Fibroblast of skin of right quadriceps (primary cell): ENCODE measurements at places on chromosomes 16 and 17.

DNA sequence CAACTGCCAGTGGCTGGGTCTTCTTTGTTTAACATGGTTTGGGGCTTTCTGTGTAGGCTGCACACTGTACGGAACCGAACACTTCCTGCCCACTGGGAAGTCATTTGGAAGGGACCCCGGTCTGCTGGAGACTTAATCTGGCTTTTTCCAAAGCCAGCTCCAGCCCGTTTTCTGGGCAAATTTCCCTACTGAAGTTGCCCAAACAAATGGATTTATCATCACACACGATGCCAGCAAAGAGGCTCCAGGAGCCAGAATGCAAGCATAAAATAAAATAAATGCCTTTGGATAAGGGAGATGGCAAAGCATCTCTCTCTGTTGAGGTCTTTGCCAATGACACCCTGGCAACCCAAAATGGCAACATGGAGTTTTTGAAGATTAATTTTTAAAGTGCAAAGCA, 259.9 kb upstream of the IRX3 start:
- no peak for DNase-seq

DNA sequence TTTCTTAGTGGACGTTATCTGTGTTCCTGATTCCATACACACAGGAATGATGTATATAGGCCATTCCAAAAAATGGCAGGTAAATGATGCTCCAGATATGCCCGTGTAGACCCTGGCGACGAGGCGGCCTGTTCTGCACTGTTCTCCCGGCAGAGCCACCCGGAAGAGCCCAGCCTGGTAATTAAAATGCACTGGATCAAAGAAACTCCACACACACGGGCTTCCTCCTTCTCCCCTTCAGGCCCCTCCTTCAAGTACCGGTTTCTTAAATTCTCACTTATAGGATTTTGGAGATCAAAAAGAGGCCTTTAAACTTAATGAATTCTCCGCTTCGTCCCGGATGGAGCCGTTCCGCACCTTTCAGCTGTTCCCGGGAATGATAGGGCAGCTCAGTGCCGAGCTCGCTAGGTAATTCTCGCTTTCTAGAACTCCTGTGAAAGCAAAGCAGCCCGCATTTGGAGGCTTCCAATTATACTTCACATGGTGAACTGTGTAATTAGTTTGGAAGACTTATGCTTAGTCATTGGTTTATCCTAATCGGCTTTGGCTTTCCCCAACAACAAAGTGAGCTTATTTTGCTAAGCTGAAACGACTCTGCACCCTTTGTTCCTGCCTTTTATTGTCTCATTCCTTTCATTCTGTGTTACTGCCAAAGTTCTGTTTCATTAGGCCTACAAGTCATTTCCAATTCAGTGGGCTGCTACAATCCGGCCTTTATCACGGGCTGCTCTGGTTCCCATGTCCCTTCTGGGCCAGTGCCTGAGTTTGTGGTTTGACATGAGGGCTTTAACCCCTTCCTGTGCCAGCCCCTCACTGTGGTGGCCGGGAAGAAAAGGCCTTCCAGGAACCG, 150.0 kb downstream of the MSI2 start:
- no peak for DNase-seq

DNA sequence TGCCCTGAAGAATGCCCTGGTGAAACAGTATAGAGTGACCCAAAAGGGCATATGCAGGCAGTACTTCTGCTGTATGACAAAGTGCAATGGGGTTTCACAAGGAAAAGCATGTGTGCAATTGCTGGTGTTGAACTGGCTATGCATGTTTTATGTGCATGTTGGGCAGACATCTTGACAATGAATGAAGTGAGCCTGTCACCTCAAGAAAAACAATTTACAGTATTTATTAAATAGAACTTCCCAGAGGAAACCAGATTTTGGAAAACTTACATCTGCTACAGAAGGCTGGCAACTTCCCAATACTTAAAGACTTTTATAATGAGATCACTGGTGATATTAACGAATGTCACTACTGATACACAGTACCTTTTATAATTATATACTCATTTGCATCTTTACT, 30.6 kb downstream of the C17orf67 start:
- no peak for DNase-seq

DNA sequence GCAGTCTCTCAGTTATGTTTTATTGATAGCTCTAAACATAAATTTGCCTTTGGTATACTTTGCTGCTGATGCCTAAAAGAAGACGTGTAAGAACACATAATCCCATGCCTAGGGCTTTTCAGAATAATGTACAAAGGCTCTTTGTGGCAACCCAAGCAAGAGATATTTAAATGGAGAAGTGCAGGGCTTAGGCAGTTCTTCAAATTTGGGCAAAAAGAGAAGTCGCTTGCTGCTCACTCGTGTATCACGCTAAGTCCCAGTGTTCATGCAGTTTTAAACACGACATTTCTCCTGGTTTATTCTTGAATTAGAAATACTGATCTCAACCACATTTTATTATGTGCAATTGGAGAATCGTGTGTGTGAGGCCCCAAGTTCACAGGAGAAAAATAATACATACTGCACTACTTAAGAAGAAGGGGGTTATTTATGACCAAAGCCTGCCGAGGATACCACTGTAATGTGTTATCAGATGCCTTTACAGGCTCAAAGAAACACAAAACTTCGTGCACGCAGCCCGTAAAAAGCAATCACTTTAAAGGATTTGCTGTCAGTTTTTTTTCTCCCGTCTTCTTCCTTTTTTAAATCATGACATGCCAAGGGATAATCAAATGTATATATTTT, 22.5 kb upstream of the IRX6 start:
- DNase-seq: peak; percentile 9

DNA sequence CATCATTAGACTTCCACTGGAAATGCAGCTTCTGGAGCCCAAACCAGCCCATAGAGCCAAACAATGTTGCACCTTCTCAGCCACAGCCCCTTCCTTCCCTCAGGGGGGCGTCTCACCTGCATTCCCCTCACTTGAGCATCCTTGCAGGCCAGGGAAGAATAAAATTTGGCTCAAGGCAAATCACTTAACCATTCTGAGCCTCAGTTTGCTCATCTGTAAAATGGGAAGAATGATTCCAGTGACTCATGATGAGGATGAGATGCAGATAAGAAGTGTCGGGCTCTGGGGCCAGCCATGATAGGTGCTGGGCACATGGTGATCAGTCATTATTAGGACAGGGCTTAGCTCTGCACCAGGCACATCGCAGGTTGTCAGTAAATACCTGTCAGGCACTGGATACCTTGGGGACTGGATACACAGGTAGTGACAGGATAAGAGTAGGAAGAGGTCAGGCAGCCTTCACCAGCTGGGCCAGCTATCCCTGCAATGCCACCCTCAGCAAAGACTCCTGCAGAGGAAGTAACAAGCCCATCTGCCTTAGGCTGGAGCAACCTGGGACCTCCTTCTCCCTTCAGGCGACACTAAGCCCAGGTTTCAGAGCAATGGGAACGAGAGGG, 208.0 kb upstream of the TNRC6C start:
- no peak for DNase-seq

GRCh38 chr16:21071741-21072140, 78.9 kb downstream of the DNAH3 start:
- no peak for DNase-seq

GRCh38 chr17:39218906-39219305, 6.8 kb downstream of the STAC2 start:
- DNase-seq: no peak

DNA sequence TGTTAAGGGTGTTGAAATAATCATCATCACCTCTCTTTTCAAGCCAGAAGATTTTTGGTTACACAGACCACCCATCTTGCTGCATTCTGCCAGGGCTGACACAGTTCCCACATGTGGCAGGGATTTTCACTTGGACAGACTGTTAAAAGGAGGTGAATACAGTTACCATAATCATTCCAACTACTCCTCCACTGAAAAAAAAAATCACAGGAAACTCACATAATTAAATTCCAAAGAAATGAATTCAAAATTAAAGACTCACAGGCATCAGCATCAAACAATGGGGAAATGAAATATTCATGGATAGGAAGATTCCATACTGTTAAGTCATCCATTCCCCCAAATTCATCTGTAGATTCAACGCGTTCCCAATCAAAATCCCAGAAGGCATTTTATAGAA, 209.4 kb downstream of the MRTFB start:
- peak; percentile 75 for DNase-seq

DNA sequence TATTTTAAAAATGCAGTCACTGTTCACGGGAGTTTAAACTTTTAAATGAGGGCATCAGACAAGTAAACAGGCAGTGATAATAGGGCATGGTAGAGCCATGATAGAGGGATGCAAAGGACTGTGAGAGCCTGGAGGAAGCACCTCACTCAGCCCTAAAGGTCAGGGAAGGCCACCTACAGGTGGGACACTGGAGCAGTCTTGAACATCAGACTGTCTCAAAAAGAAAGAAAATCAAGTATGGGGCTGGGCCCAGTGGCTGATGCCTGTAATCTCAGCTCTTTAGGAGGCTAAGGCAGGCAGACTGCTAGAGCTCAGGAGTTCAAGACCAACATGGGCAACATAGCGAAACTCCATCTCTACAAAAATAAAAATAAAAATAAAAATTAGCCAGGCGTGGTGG, 31.0 kb upstream of the DHRS7B start:
- DNase-seq: no peak

DNA sequence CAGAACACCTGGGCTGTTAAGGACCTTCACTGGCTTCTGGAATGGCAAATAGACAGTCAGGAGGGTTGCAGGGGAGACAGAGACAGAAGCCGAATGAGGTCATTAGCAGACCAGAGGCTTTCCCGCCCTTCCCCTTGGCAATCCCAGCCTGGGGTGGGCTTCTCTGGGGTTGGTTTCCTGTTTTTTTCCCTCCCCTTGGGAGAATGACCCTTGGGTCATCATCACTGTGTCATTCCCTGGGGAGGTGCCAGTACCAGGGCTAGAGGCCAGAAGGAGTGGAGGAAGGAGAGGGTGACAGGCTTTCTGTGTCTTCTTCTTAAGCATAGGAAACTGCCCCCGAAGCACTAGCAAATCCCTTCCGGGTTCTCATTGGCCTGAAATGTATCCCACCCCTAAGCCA, 42.9 kb upstream of the IL21R start:
- no peak for DNase-seq

DNA sequence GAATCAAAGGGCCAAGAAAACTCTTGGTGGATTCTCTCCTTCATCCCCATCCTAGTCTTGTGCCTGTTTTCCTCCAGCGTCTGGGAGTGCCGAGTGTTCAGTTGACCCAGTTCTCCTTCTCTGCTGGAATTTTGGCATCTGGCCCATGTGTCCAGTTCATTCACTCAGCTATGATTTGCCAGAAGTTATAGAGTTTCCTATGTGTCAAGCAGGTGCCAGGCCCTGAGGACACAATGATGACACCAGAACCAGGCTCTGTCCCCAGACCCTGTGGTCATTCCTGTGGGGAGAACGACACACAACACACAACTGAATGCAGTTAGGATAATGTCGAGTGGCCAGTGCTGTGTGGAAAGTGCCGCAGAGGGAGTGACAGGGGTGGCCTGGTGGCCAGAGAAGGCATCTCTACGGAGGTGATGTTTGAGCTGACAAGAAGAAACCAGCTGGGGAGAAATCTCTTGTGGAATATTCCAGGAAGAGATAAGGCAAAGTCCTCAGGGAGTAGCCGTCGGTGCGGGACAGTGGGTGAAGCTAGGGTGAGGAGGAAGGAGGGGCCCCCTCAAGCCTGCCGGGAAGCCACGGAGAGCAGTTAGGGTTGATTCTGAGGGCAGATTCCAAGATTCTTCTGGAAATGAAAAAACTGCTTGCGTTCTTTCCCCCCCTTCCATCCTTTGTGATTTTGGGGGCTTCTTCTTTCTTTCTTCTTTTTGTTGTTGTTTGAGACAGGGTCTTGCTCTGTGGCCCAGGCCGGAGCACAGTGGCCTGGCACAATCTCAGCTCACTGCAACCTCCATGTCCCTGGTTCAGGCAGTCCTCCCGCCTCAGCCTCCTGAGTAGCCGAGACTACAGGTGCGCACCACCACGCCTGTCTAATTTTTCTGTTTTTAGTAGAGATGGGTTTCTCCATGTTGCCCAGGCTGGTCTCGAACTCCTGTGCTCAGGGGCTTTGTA, 35.8 kb upstream of the IL34 start:
- DNase-seq: no peak

DNA sequence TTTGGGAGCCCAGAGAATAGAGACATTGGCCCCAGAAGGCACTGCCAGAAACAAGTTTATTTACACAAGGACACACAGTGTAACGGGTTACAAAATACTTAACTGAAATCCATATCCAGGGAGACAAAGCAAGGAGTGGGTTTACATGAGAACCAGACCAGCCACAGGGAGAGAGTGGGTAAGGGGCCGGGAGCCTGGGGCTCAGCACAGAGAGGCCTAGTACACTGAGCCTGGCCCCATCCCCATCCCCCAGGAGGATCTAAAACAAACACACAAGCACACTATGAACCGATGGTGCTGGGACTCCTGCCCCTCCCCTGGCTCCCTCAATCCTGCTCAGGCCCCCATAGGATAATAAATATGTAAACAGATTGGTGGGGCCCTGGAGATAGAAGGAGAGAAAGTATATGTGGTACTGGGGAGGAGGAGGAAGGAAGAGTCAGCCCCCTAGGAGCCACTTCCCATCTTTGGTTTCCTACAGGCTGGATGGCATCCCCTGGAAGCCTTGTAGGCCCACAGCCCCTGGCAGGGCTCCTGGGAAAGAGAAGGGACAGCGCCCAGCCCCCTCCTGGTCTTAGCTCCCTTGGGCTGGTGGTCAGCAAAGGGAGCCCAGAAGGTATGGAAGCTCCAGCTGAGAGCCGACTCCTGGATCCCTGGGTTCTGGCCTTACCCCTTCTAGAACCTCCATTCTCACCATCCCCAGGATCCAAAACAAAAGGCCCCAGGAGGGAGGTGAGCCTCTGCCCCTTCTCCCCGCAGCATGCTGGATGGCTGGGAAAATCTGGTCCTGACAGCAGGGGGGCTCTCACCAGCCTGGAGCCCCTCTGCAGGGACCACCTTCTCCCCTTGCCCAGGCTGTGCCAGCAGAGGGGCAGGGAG, 6.4 kb downstream of the G6PC3 start:
- no peak for DNase-seq

DNA sequence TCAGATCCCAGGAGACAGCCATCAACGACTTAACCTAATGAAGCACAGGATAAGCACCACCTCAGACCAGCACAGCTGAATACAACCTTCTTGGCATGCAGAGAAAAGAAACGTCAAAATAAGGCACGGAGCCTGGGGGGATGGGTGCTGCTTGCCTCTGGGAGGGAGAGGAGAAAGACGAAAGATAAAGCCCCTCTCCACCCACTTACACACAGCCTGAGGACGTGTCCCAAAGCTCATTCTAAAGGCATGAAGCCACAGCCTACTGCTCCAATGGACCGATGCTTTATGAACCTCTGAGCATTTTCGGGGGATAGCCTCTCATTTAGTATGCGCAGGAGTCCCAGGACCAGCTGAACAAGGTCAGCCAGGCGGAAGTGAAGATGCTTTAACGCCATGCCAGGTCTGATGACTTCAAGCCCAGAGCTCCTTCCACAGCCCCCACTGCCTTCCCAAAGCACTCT, 31.1 kb downstream of the ST3GAL2 start:
- DNase-seq: no peak

GRCh38 chr16:346587-346986, 5.9 kb downstream of the AXIN1 start:
- peak; percentile 17 for DNase-seq

GRCh38 chr16:52191531-52192134, 355.3 kb downstream of the TOX3 start:
- peak; percentile 54 for DNase-seq

GRCh38 chr17:78539781-78540180, 37.4 kb downstream of the DNAH17 start:
- no peak for DNase-seq
